Esophagus (tissue), 2 donors: ENCODE measurements at places on chromosomes 2 and 18. TPM values are rescaled to one million over a fixed set of nuclear protein-coding genes. Genes with fewer than 3 reads are reported as not detected.

Gene LYG1
- polyA plus RNA-seq: 3.1 TPM

Gene GCKR
- polyA plus RNA-seq: 4.0 TPM

Gene CCDC93
- 5.3 TPM for polyA plus RNA-seq

Gene METTL8
- polyA plus RNA-seq: 11.4 TPM

Gene EVA1A
- 0.71 TPM for polyA plus RNA-seq

Gene ANTXR1
- 5.0 TPM for polyA plus RNA-seq

Gene RESP18
- polyA plus RNA-seq: not detected

Gene CNTNAP5
- not detected for polyA plus RNA-seq

Gene FN1
- 154 TPM for polyA plus RNA-seq

Gene PRSS56
- not detected for polyA plus RNA-seq

Gene CHRNG
- polyA plus RNA-seq: not detected

Gene PAIP2B
- polyA plus RNA-seq: 4.7 TPM

Gene PLCD4
- 5.4 TPM for polyA plus RNA-seq

Gene TLX2
- polyA plus RNA-seq: not detected

Gene SPDYA
- 0.84 TPM for polyA plus RNA-seq

Gene PLB1
- polyA plus RNA-seq: 1.3 TPM

Gene B4GALT6
- polyA plus RNA-seq: 2.4 TPM

Gene MPV17
- 44.9 TPM for polyA plus RNA-seq

Gene DLX2
- polyA plus RNA-seq: not detected

Gene CRYGD
- not detected for polyA plus RNA-seq

Gene RNF138
- 7.4 TPM for polyA plus RNA-seq

Gene ZNF804A
- polyA plus RNA-seq: not detected

Gene TBR1
- 0.02 TPM for polyA plus RNA-seq

Gene ZNF892
- 0.20 TPM for polyA plus RNA-seq

Gene IL1F10
- 0.18 TPM for polyA plus RNA-seq

Gene IL36B
- 1.5 TPM for polyA plus RNA-seq

Gene RUFY4
- 0.52 TPM for polyA plus RNA-seq

Gene GAREM1
- polyA plus RNA-seq: 4.9 TPM

Gene KYNU
- 2.7 TPM for polyA plus RNA-seq

Gene TNS1
- polyA plus RNA-seq: 39.0 TPM

Gene ASAP2
- 5.3 TPM for polyA plus RNA-seq

Gene WDSUB1
- polyA plus RNA-seq: 8.0 TPM

Gene SERPINB2
- polyA plus RNA-seq: 186 TPM

Gene SPHKAP
- polyA plus RNA-seq: not detected

Gene SNORC
- 1.0 TPM for polyA plus RNA-seq

Gene C2orf78
- not detected for polyA plus RNA-seq

Gene UPP2
- not detected for polyA plus RNA-seq

Gene MFSD2B
- 0.05 TPM for polyA plus RNA-seq

Gene HES6
- 2.5 TPM for polyA plus RNA-seq

Gene CHRNA1
- polyA plus RNA-seq: not detected

Gene CRYGC
- not detected for polyA plus RNA-seq

Gene ZAP70
- polyA plus RNA-seq: 3.9 TPM

Gene MYCN
- polyA plus RNA-seq: 0.51 TPM

Gene MAL
- polyA plus RNA-seq: 3,581 TPM
